A549 (cell line): ENCODE measurements at places on chromosomes 4 and X. TPM values are rescaled to one million over a fixed set of nuclear protein-coding genes. Genes with fewer than 3 reads are reported as not detected.

DNA sequence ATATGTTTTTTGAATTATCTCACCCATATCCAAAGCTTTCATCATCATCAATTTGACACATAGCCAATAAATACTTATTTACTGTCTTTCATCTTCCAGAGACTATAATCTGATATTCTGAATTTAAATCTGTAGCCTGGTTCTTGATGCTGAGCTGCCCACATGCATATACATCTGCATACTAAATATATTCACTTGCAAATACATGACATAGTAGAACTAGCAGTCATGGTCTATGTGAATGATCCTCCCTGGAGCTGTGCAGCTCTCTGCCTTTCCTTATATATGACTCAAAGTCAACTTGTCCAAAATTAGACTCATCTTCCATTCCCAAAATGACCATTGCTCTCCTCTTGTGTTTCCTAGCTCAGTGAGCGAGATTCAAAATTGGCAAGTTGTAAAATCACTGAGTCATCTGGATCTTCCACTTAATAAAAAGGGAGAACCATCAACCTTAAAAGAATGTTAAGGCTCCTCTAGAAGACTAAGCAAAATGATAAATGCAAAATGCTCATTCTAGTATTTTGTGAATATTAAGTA is 448.2 kb downstream of the PPARGC1A start:
- no peak for DNase-seq

- DNase-seq, result no peak
These were observed 17.5 kb downstream of the RBMX2 start for GRCh38 chrX:130419263-130419662.

DNA sequence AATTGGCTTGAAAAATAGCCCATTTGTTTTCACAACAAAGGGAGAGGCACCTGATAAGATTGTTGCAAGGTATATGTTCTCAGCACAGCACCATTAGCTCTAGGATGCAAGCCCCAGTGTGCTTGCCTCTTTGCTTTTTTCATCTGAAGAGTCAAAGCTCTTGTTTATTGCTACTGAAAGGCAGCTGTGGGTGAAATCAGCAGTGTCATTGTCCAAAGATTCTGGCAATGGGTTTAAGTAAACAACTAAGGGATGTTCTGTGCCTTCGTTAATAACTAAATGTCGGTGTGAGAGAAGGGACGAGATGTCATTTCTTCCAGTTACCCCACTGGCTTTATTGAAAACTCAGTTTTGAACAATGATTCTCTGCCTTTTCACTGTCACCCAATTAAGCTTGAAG is 567.7 kb downstream of the KCNIP4 start:
- no peak for DNase-seq

The RHOH gene
- polyA plus RNA-seq, result 0.07 to 0.08 TPM in 2 of 3 replicates, not detected in the other

GRCh38 chr4:186901850-186902249 is 178.2 kb upstream of the FAT1 start:
- no peak for DNase-seq

GRCh38 chr4:14149176-14150053 is 521.9 kb upstream of the BOD1L1 start:
- DNase-seq, result no peak

GRCh38 chrX:392575-392846 is 5.8 kb upstream of the PPP2R3B start:
- DNase-seq, result no peak

DNA sequence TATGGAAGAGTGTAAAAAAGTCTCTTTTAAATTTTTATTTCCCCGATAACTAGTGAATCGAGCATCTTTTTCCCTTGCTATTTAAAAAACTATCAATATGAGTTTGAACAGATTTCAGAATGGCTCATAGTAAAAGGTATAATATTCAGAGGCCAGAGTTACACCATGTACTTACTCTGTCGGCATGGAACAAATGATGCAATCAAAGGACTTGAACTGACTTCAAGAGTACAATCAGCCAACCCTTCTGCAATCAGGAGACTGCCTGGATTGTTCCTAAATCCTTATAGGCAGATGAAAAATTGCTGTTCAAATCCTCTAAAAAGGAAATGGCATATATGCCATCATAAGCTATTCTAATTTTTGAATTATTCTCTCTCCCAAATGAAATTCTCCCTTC is 273.3 kb downstream of the SH2D1A start:
- DNase-seq, result no peak

GRCh38 chrX:17372052-17372451 is 2.9 kb upstream of the NHS start:
- no peak for DNase-seq

The SPANXN3 gene
- not detected in 3 replicates for polyA plus RNA-seq

GRCh38 chr4:46444318-46445000 is 54.5 kb upstream of the GABRA2 start:
- no peak for DNase-seq

DNA sequence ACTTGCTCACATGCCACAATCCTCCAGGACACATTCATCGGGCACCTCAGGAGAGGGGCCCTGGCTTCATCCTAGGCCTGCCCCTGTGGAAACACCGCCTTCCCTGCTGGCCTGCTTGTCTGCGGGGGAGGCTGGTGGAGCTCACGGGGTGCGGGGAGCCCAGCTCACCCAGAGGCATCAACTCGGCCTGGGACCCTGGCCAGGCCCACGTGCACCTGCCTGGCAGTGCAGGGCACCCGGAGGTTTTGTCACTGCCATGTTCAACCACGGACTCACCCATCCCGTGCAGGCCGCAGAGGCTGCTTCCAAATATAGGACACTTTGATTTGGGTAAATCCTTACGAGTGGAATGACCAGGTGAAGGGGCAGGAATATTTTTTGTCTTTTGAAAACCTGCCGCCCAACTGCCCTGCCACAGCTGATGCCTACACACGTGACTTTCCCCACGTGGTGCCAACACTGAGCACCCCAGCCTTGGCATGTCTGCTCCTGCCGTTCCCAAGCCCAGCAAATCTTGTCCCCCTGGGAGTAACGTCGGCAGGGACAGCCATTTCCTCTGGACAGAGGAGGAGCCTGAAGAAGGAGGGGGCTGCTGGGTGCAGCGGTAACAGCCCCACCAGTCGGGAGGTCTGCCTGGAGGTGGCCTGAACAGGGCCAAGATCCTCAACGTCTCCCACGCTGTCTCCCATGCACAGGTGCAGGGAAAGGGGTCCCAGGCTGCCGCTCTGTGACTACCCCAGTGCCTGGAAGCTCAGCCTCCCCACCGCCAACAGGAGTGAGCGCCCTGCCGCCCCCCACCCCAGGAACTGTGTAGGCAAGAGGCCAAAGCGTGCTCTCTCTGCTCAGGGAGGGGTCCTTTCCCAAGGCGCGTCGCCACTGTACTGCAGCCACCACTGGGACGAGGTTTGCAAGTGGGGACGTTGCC is 8.5 kb downstream of the MXD4 start:
- no peak for DNase-seq

DNA sequence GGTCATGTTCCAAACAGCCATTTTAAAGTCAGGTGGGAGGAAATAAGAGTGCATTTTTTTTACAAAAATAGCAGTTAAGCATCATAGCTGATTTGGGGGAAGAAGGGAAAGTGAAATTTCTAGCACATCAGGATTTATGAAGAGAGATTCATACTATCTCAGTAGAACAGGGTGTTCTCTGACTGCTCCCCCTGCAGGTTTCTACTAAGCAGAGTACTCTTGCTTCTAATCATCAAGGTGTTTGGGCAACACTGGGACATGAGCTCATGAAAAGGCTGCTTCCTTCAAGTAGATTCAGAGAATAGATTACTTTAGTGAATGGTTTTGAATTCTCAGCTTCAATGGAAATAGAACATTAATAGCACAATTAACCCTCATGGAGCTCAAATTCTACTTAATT is 591.4 kb upstream of the PCDH10 start:
- DNase-seq, result peak; percentile 4
